H7 (cell line): ENCODE measurements at places on chromosomes 7 and 10. TPM values are rescaled to one million over a fixed set of nuclear protein-coding genes. Genes with fewer than 3 reads are reported as not detected.

Gene SLC16A12
- total RNA-seq: 4.1 and 5.4 TPM in 2 replicates

Gene FOXI2
- total RNA-seq: 0.35 and 1.2 TPM in 2 replicates

Gene RNF32
- 1.0 and 1.1 TPM in 2 replicates for total RNA-seq

Gene NPC1L1
- not detected in 2 replicates for total RNA-seq

Gene MCMBP
- total RNA-seq: 82.8 and 84.4 TPM in 2 replicates

Gene MSMB
- total RNA-seq: 0.89 TPM in 1 of 2 replicates, not detected in the other

Gene IFRD1
- total RNA-seq: 54.1 and 65.1 TPM in 2 replicates

Gene CACNB2
- total RNA-seq: 1.0 and 2.2 TPM in 2 replicates

Gene RNF148
- total RNA-seq: 0.48 TPM in 1 of 2 replicates, not detected in the other

Gene CFAP58
- total RNA-seq: 0.62 and 2.0 TPM in 2 replicates

Gene FLNC
- 26.9 and 32.3 TPM in 2 replicates for total RNA-seq

Gene GRID2IP
- 0.28 and 0.33 TPM in 2 replicates for total RNA-seq

Gene VWA2
- 0.21 and 0.44 TPM in 2 replicates for total RNA-seq

Gene AKR1C3
- total RNA-seq: 1.00 and 2.6 TPM in 2 replicates

Gene NEUROG3
- 0.14 and 1.4 TPM in 2 replicates for total RNA-seq

Gene DNA2
- total RNA-seq: 39.4 and 48.0 TPM in 2 replicates

Gene TFPI2
- total RNA-seq: 4.8 and 8.1 TPM in 2 replicates

Gene ZNF438
- total RNA-seq: 2.0 and 2.3 TPM in 2 replicates

Gene PON1
- not detected in 2 replicates for total RNA-seq

Gene CPVL
- total RNA-seq: 32.9 and 46.1 TPM in 2 replicates

Gene MYH16
- total RNA-seq: not detected in 2 replicates

Gene COL13A1
- total RNA-seq: 16.6 and 18.0 TPM in 2 replicates

Gene UTF1
- total RNA-seq: 8.8 and 13.4 TPM in 2 replicates

Gene SPDYE18
- total RNA-seq: not detected in 2 replicates

Gene CPA2
- not detected in 2 replicates for total RNA-seq

Gene PAPSS2
- 25.3 and 25.8 TPM in 2 replicates for total RNA-seq

Gene PLPP4
- total RNA-seq: 3.5 TPM in 1 of 2 replicates, not detected in the other

Gene ECHS1
- total RNA-seq: 88.2 and 108 TPM in 2 replicates

Gene RSPH10B
- total RNA-seq: not detected in 2 replicates

Gene LIPF
- not detected in 2 replicates for total RNA-seq

Gene WIPF3
- total RNA-seq: 1.4 and 2.5 TPM in 2 replicates

Gene SPACDR
- 0.11 and 1.1 TPM in 2 replicates for total RNA-seq

Gene COL26A1
- total RNA-seq: 70.3 and 77.5 TPM in 2 replicates

Gene TSPAN12
- 19.5 and 26.5 TPM in 2 replicates for total RNA-seq

Gene STOX1
- 2.4 TPM in 2 replicates for total RNA-seq

Gene PPP3CB
- total RNA-seq: 11.7 and 13.3 TPM in 2 replicates

Gene NMT2
- total RNA-seq: 10.6 and 12.3 TPM in 2 replicates

Gene CUZD1
- 0.11 and 1.1 TPM in 2 replicates for total RNA-seq

Gene PITX3
- 0.17 TPM in 1 of 2 replicates, not detected in the other for total RNA-seq
